T-cell (primary cell): ENCODE measurements at places on chromosomes 5 and 9.

DNA sequence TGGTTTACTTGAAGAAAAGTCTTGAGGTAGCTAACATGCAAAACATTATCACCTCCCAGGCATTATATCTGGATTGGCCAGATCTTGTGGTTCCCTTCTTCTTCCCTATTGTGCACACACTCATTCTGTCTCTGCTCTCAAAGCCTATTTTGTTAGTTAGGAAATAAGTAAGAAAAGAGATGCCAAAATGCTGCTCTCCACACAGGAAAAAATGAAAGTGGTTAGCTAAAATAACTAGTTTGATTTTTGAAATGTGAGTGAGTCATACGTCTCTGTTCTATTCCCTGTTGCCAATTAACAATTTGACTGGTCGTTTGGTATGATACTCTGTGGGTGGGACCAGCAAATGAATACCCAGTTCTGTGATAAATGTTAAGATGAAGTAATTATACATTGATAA lies 28.1 kb downstream of the LMNB1 start:
- DNase-seq: no peak

- no peak for DNase-seq
These were observed 38.0 kb downstream of the KCNV2 start for GRCh38 chr9:2755285-2755684.

DNA sequence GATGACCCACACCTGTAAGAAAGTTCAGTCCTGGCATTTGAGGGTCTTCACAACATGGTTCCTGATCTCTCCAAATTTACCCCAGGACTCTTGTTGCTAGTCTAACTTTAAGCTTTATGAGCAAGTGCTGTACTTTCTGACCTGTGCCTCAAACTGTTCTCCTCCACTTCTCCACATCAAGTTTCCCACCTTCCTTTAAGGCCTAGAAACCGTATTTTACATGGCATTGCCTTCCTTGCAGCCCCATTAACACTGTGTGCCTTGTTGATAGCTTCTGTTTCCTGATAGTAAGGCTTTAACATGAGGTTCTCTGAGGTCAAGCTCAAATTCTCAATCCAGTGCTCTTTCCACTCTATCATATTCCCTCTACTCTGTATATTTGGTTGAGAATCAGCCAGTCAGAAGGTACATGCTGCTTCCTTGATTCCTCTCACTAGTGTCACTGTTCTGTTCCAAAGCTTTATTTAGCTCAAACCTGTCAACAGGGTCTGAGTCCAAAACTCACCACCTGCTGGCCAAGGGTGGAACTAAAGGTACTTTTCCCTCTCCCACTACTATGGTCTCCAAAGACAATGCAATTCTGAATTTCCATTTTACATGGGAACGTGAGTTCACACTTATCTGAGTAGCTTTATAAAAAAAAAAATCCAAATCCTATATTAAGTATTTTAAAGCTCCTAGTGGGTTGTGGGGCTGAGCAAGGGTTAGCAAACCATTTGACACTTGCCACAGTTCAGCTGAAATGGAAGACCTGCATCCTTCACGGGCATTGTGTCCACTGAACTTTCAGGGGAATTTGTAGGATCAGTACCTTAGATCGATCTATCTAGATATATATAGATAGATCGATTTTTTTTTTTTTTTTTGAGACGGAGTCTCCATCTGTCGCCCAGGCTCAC lies 21.1 kb downstream of the VCP start:
- DNase-seq: peak; percentile 40

DNA sequence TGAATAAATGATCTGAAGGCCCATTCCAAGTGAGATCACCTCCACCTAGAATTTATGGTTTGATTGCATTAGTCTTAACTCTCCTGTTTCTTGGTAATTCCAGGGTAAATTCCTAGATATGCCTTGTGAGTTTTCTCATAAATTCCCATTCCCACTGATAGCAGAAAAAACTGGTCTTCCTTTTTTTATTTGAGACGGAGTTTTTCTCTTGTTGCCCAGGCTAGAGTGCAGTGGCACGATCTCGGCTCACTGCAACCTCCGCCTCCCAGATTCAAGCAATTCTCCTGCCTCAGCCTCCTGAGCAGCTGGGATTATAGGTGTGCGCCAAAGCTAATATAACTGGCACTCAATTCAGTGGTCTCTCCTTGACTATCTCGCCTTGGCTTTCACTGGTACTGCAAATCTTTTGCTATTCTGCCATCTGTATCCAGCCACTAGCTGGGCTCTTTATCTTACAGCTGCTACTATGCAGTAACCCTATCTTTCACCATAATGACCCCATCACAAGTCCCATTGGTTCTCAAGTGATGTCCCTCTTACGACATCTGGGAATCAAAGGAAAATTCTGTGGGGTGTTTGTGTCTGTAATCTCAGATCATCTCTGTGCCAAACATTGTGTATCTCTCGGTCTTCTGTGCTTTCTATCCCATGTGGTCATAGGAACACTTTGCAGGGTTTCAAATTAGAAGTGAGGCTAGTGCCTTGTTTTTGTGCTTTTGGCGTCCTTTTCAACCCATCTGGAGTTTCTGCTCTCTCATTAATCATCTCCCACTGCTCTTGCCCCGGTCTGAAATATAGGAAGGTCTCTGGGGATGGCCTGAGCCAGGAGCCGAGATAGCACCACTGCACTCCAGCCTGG lies 14.4 kb downstream of the HNRNPK start:
- DNase-seq: no peak

GRCh38 chr5:171419688-171420430 lies 412 bp downstream of the FGF18 start:
- no peak for DNase-seq

- no peak for DNase-seq
These were observed 357.0 kb upstream of the PIK3R1 start for GRCh38 chr5:67858471-67859031.

- DNase-seq: no peak
These were observed 17.3 kb downstream of the FGD3 start for GRCh38 chr9:92964607-92965060.

DNA sequence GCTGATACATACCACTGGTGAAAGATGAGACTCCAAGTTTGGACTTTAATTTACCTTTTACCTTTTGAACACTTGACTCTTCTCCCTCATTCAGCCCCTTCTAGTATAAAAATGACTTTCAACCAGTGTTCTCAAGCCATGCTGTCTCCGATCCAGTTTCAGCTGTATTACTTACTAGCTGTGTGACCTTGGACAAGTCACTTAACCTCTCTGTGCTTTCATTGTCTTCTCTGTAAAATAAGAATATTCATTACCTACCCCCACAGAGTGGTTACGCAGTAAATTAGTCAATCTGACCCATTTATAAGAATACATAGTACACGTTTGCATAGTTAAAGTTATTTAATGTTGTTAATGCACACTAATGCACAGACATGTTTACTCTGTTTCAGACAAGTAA lies 12.6 kb upstream of the CEMIP2 start:
- no peak for DNase-seq

GRCh38 chr5:145738227-145738626 lies 96.9 kb downstream of the PRELID2 start:
- DNase-seq: no peak

DNA sequence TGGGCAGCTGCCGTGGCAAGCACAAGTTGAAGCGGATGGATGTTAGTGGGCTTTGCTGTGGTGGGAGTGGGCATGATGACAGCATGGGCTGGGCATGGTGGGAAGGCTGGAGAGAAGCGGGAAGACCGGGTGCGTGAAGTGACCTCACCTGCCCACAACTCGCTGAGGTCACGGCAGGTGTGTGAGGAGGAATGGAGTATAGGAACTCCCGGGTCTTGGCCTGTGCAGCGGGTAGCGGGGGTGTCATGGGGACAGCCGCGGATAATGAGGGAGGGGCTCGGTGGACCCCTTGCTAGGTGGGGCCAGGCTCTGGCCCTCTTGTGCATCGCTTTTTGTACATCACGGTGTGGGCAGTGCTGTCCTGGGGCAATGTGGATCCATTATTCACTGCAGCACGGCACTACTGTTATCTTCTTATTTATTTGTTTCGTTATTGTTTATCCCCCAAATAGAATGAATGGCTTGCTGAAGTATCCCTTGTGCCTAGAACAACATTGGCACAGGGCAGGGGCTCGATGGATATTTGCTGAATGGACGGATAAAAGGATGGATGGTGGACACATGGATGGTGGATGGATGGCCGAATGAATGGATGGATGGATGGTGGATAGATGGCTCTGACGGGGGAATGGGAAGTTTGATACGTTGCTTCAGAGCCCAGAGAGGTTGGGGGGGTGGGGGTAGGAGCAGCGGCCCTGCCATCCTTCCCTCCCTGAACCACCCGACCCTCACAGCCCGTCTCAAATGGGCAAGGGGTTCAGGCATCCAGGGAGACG lies 14.6 kb downstream of the PROP1 start:
- no peak for DNase-seq

GRCh38 chr9:10173561-10173960 lies 439.2 kb downstream of the PTPRD start:
- no peak for DNase-seq

GRCh38 chr9:93155716-93156474 lies 21.8 kb upstream of the NINJ1 start:
- no peak for DNase-seq

- DNase-seq: no peak
These were observed 80.5 kb upstream of the EPB41L4B start for GRCh38 chr9:109401169-109401989.

- no peak for DNase-seq
These were observed 472.5 kb downstream of the MTRR start for GRCh38 chr5:8341406-8341805.

- no peak for DNase-seq
These were observed 94.9 kb upstream of the COL5A1 start for GRCh38 chr9:134546746-134547145.

DNA sequence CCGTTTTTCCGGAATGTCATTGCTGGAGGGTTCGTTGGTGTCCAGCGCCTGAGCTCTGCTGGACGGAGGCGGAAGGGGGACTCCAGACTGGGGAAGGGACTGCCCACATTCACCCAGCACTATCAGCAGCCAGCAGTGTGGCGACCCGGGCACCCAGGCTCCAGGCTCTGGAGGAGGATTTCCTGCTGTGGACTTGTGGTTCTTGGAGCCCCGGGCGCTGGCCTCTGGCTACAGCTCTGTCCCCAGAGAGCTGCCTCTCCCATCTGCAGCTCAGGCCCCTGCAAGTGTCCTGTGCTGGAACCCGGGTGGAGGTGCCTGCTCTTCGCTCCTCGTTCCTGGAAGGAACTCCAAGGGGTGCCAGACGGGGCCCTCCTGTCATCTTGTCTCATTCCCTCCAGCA lies 152.6 kb downstream of the RGS3 start:
- no peak for DNase-seq

- DNase-seq: no peak
These were observed 70.4 kb upstream of the TBCA start for GRCh38 chr5:77846422-77847128.

GRCh38 chr9:19521205-19521604 lies 112.4 kb downstream of the ACER2 start:
- DNase-seq: no peak

GRCh38 chr5:28499766-28500290 lies 1461.4 kb upstream of the CDH9 start:
- no peak for DNase-seq

- no peak for DNase-seq
These were observed 137.8 kb downstream of the MEF2C start for GRCh38 chr5:88745093-88745696.

GRCh38 chr5:93676704-93677103 lies 64.7 kb downstream of the POU5F2 start:
- no peak for DNase-seq
